ENCODE measurements at places on chromosomes 6 and 20. TPM values are rescaled to one million over a fixed set of nuclear protein-coding genes. Genes with fewer than 3 reads are reported as not detected.

GRCh38 chr6:43806758-43807227, 36.8 kb downstream of the VEGFA start:
- H3K27ac ChIP-seq: no peak overlapping the region
- no peak overlapping the region for H3K4me3 ChIP-seq

The HLA-DQA1 gene
- 1.9 TPM for total RNA-seq

DNA sequence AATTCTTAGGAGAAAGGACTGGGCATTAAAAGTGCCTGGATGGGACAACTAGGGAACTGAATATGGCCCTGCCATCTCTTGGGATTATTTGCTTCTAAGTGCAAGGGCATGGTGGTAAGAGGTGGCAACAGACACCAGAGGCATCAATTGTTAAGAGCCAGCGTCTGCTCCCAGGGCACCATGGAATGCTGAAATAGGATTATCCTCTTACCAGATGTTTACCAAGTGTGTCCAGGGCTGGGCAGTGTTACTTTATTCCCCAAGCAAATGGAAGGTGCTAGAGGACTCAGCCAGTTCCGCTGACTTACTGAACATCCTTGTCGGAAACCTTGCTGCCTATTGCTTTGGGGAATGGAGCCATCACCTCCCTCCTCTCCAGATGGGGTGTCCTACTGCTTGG, 273.6 kb upstream of the SUPT3H start:
- H3K27me3 ChIP-seq: no peaks in the 10 kb centered on the region
- H3K36me3 ChIP-seq: no peaks in the 10 kb centered on the region
- H3K4me3 ChIP-seq: no peak overlapping the region
- no peak for DNase-seq
- H3K4me1 ChIP-seq: no peaks in the 10 kb centered on the region

GRCh38 chr6:143642403-143642802, 35.4 kb upstream of the PHACTR2 start:
- no peak overlapping the region for H3K27ac ChIP-seq
- no peaks in the 10 kb centered on the region for H3K4me1 ChIP-seq
- no peak for DNase-seq
- no peaks in the 10 kb centered on the region for H3K27me3 ChIP-seq
- H3K4me3 ChIP-seq: no peak overlapping the region

The OR2H1 gene
- not detected for total RNA-seq

DNA sequence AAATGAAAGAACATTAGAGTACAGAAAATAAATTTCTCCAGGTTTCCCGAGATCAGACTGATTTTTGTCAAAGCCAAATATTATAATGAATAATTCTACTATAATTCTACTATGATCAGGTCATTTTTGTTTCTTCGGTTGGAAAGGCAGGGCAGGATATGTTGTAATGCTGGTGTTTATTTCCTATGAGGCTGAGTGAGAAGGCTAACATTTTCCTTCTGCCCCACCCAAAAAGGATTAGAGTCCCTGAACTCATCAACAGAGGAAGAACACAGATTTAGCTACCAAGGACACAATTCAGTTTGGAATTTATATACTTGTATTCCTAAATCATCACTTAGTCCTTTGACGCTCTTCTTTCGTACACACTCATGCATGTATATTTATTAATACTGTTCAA, 318.9 kb downstream of the SYNE1 start:
- no peaks in the 10 kb centered on the region for H3K27me3 ChIP-seq
- H3K4me3 ChIP-seq: no peak overlapping the region
- H3K36me3 ChIP-seq: peaks cover 28% of the 10 kb centered on the region
- H3K4me1 ChIP-seq: no peaks in the 10 kb centered on the region

- no peak overlapping the region for H3K4me3 ChIP-seq
- H3K27me3 ChIP-seq: no peaks in the 10 kb centered on the region
- no peak for DNase-seq
- peaks cover 41% of the 10 kb centered on the region for H3K4me1 ChIP-seq
Measured at GRCh38 chr6:1579096-1579495, 30.6 kb upstream of the FOXC1 start.

GRCh38 chr20:50850721-50851286, 55.9 kb downstream of the BCAS4 start:
- peaks cover 16% of the 10 kb centered on the region for H3K4me1 ChIP-seq
- no peak for DNase-seq
- H3K36me3 ChIP-seq: peaks cover 7% of the 10 kb centered on the region
- no peaks in the 10 kb centered on the region for H3K27me3 ChIP-seq

The TGM3 gene
- total RNA-seq: 0.40 TPM

The SALL4 gene
- total RNA-seq: 2.3 TPM

- H3K4me1 ChIP-seq: no peaks in the 10 kb centered on the region
- H3K27me3 ChIP-seq: no peaks in the 10 kb centered on the region
- H3K4me3 ChIP-seq: no peak overlapping the region
- H3K36me3 ChIP-seq: no peaks in the 10 kb centered on the region
Measured at GRCh38 chr6:103183831-103184411, 1675.8 kb downstream of the HACE1 start.

GRCh38 chr6:1215023-1215422, 96.9 kb upstream of the FOXQ1 start:
- no peaks in the 10 kb centered on the region for H3K27me3 ChIP-seq
- H3K27ac ChIP-seq: no peak overlapping the region
- H3K36me3 ChIP-seq: no peaks in the 10 kb centered on the region
- no peak for DNase-seq

The CCN5 gene
- 0.20 TPM for total RNA-seq

DNA sequence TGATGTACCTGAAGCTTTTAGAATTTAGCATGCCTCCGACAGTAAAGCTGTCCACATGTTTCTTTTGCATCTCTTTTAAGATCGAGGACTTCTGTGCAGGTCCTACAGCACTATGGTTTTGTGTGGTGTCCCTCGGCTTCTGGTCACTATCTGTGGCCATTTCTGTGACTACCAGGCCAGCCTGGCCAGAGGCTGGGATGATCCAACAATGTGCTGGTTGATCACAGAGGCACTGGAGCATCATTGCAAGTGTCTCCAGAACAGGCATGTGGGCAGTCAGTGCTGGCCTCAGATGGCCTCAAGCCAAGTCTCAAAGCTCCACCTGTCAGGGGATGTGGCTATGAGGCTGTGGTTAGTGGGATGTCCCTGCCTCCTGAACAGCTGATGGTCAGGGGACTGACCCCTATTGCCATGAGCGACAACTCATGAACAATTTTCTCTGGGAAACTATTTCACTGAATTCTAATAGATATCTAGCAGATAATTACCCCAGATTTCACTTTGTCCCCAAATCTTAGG, 136.6 kb downstream of the SYNDIG1 start:
- H3K27ac ChIP-seq: no peak overlapping the region
- peaks cover 2% of the 10 kb centered on the region for H3K4me1 ChIP-seq
- no peak overlapping the region for H3K4me3 ChIP-seq
- no peak for DNase-seq
- H3K27me3 ChIP-seq: no peaks in the 10 kb centered on the region

DNA sequence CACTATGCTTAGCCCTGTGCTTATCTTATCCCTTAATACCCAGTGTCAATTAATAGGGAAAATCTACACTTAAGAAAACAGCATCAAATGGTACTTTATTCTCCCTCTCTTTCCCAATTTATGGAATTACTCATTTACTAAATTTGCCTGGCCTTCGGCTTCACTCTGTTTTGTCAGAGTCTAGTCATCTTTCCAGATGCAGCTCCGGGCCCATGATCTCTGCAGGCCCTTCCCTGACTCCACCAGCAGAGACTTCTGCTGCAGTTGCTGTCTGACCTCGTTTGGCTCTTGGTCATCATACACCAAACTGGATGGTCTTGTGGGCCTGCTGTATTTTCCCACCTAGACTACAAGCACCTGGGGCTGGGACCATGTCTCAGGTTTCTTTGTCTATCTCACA, 27.4 kb downstream of the MRS2 start:
- H3K27ac ChIP-seq: no peak overlapping the region
- no peaks in the 10 kb centered on the region for H3K4me1 ChIP-seq
- no peaks in the 10 kb centered on the region for H3K27me3 ChIP-seq
- H3K36me3 ChIP-seq: peaks cover 10% of the 10 kb centered on the region
- H3K4me3 ChIP-seq: no peak overlapping the region
- no peak for DNase-seq

DNA sequence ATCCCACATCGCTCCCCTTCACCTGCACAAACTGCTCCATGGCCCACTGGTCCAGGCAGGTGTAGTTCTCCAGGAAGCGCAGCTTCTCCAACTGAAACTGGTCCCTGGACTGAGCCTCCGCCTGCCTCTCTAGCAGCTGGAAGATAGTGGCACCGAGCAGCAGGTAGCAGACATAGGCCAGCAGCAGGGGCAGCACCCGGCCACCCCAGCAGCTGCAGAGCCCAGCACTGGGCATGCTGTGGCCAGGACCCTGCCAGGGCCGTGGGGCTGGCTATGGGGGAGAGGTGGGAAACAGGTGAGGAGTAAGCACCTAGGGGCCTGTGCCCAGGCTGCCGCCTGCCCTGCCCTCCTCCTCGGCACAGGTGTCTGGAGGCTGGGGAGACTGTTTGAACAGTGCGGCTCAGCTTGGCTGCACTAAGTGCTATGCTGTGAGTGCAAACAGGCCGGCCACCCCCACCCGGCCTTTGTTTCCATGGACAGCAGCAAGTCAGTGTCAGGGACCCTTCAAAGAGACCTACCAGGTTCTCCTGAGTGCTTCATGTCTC, at the start of gene KCNK16:
Gene KCNK16 (minus strand): TSS at position 397 of the 545 bp plus-strand sequence. CDS start 162 bp downstream, at position 235.
- H3K4me1 ChIP-seq: no peaks in the 10 kb centered on the region
- no peaks in the 10 kb centered on the region for H3K27me3 ChIP-seq
- no peak within 1 kb of the TSS for H3K27ac ChIP-seq
- no peaks in the 10 kb centered on the region for H3K36me3 ChIP-seq

DNA sequence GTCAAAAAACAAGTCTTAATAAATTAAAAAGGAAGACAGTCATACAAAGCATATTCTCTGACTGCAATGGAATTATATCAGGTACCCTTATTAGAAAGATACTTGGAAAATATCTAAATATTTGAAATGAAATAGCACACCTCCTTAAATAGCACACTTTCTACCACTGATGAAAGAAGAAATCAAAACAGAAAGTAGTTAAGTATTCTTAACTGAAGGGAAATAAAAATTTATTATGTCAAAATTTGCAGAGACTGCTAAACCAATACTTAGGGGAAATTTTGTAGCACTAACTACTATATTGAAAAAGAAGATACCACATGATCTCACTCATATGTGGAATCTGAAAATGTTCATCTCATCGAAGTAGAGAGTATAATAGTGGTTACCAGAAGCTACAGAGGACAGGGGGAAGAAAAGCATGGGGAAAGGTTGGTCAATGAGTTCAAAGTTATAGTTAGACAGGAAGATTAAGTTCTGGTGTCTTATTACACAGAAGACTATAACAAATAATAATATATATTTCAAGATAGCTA, 112.2 kb downstream of the ASCC3 start:
- no peaks in the 10 kb centered on the region for H3K4me1 ChIP-seq
- H3K36me3 ChIP-seq: no peaks in the 10 kb centered on the region

DNA sequence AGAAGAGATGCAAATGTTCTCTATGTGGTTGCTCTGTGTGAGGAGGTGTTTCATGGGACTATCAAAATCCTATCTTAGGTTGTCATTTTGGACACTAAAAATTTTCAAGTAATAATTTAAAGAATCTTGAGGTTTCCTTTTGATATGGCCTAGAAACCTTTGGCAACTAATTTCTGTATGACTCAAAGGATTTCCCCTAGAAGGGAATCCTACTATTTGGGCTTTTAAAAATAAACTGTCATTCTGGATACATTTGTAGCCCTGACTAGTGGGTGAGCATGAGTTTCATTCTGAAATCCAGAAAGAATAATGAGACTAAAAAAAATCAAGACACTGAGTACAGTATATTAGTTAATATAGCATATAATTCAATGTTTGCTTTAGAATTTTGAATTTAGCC, 25.5 kb upstream of the RAB23 start:
- no peak overlapping the region for H3K4me3 ChIP-seq
- no peak overlapping the region for H3K27ac ChIP-seq
- DNase-seq: no peak

The MUC22 gene
- not detected for total RNA-seq

DNA sequence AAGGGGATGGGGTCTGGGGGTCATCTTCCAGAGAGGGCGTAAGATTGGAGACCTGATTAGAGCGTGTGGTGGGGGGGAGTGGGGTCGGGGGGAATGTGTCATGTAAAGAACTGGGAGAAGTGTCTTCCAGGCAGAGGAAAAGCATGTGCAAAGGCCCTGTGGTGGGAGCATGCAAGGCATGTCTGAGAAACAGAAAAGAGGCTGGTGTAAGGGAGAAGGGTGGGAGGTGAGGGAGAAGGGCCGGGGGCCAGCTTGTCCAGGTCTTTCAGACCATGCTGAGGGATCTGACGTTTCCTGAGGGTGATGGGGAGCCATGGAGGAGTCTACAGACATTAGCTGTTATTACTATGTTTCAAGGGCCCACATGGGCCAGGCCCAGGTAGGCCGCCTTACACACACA, 30.4 kb upstream of the FKBP1A start:
- no peak overlapping the region for H3K4me3 ChIP-seq
- no peaks in the 10 kb centered on the region for H3K27me3 ChIP-seq
- DNase-seq: no peak

GRCh38 chr6:112781241-112781640, 434.1 kb downstream of the RFPL4B start:
- H3K4me1 ChIP-seq: no peaks in the 10 kb centered on the region
- DNase-seq: peak; percentile 31
- H3K4me3 ChIP-seq: no peak overlapping the region
- peak overlapping the region; percentile 61 for H3K27ac ChIP-seq

DNA sequence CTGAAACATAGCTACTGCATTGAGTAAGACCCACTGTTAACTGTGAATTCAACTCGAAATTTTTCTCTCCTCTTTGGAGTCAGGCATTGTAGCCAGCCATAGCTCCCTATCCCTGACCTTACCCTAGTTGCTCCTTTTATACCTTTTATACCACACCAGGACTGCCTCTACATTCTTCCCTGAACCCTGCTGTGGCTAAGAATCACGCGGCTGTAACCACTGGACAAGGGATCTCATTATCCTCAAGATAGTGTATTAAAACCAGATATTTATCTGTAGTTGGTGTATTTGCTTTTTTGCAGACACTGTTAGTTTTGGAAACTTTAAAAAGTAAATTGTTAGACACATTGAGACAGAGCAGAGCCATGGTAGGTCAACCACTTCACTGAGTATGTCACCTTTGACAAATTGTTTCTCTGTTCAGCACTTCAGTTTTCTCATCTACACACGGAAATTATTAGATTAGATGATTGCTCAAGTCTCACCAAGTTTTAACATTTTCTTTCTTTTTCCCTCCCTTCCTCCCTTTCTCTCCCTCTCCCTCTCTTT, 171.9 kb upstream of the PRND start:
- DNase-seq: no peak
- H3K27me3 ChIP-seq: no peaks in the 10 kb centered on the region
- no peak overlapping the region for H3K27ac ChIP-seq
- no peaks in the 10 kb centered on the region for H3K36me3 ChIP-seq
- H3K4me3 ChIP-seq: no peak overlapping the region

The SRF gene
- total RNA-seq: 6.8 TPM

DNA sequence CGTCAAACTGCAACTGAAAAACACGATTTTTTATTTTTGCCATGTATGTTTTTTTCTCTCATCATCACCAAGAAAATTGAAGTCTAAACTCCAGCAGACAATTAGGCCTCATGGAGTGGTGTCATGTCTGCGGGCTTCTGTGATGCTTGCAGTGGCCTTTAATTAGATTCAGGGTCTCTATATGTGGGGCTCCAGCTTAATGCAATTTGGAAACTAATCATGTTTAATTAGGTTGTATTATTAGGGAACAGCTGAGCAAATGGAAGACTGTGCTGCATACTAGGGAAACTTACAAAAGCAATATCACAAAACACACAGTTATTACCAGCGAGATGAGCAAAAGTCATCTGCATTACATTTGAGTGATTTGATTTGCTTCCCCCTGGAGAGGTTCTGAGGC, 132.9 kb upstream of the PMEPA1 start:
- H3K4me1 ChIP-seq: peaks cover 33% of the 10 kb centered on the region
- H3K36me3 ChIP-seq: no peaks in the 10 kb centered on the region
- H3K27ac ChIP-seq: no peak overlapping the region
- no peak overlapping the region for H3K4me3 ChIP-seq
- H3K27me3 ChIP-seq: no peaks in the 10 kb centered on the region
- no peak for DNase-seq
